ENCODE measurements at places on chromosomes 12 and 14.

DNA sequence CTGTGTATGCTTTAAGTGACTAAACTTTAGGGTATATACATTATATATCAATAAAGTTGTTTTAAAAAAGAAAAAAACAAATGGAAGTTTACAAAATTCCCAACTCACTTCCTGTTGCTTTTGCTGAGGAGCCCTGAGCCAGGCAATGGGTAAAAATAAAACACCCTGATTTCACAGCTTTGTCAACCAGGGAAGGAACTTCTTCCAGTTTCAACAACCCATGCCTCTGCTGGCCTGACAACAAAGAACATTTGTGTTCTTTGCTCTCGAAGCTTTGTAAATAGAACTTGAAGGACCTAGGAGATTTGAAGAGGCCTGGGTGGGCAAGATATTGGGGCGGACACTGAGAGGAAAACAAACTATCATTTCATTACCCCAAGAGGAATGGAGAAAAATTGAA lies 141.2 kb upstream of the NOS1 start:
- no peak for DNase-seq

DNA sequence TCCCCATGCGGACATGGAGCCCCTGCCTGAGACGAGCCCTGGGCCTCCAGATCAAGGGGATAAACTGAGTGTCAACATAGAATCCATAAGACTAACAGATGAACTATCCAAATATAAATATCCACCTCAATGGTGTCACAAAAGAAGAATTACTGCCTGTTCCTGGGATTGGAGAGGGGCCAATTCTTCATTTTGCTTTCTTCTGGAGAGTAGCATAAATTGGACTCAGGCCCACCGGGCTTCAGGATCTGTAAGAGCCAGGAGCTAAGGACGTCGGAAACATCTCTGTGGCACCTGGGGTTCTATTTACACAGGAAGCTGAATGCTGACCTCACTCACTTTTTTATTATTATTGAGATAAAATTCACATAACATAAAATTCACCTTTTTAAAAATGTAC lies 408.2 kb upstream of the CCDC196 start:
- DNase-seq = no peak

GRCh38 chr12:91009319-91009950 lies 4.7 kb upstream of the EPYC start:
- no peak for DNase-seq

DNA sequence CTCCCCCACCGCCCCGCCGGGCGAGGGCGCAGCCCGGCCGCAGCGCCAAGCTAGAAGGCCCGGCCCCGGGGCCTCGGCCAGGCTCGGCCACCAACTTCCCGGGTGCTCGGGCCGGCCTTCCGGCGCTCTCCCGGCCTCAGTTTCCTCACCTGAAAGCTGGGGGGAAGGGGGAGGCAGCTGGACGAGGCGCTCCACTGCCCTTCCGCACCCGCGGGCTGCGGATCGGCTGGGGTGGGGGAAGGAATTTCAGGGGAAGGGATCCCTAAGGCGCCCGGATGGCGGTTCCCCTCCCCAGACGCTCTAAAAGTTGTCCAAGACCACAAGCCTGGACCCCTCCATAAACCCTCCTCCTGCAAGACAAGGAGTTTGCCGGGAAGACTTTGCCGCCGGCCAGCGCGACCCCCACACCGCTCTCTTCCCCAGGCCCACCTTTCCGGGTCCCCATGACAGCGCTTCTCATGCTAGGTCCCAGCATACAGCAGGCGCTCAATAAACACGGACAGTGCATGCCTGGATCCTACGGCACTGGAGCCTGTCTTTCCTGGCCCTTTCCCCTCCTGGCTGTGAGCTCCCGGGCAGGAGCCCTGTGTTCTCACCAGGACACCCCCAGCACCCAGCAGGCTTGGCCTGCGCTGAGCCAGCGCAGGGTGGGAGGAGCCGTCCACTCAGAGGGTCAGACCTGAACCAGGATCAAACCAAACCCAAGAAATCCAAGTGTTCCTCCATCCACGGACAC lies 18.1 kb downstream of the BEGAIN start:
- no peak for DNase-seq

GRCh38 chr12:46483572-46484395 lies 111.2 kb upstream of the SLC38A2 start:
- no peak for DNase-seq

- DNase-seq = no peak
Measured at GRCh38 chr12:46174919-46175318, 93.9 kb downstream of the SLC38A1 start.

DNA sequence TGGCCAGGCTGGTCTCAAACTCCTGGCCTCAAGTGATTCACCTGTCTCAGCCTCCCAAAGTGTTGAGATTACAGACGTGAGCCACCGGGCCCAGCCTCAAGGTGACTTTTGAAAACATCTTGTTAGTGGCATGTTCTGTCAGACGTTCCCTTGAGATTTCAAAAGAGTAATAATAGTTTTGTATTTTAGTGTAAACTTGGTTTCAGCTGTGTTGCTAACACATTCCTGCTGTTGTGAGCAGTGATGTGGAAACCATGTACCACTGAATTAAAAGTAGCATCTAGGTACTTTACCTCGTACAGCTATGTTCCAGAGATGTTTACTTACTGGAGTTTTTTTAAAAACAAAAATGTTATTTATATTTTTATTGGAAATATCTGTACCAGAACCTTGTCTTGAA lies 111.3 kb downstream of the AEBP2 start:
- DNase-seq = no peak

- peak; percentile 71 for DNase-seq
Measured at GRCh38 chr12:82040987-82041743, 282.0 kb upstream of the PPFIA2 start.

DNA sequence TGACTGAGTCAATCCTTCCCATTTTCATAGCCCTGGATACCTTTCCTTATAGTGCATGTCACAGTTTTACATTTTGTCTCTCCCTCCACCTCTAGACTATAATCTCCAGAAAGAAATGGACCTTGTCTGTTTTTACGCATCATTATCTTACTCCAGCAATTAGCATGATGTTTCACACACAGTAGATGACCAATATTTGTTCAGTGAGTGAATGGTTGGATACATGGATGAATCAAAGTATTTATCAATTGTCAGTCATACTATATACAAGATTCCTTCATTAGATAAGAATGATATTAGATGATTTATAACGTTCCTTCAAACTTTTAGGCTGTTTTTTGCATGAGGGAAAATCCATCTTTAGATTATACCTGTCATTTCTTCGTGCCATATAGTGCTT lies 61.1 kb downstream of the PTHLH start:
- DNase-seq = no peak

GRCh38 chr14:70118064-70118463 lies 70.7 kb downstream of the SLC8A3 start:
- DNase-seq = no peak

Measured in OCI-M1 (cell line).